Activated T-cell treated with anti-CD3 and anti-CD28 coated beads for 24 hours (primary cell): ENCODE measurements at places on chromosomes 2 and 18.

- no peak for DNase-seq
Observed at GRCh38 chr2:64910972-64911433, 78.2 kb upstream of the SLC1A4 start.

DNA sequence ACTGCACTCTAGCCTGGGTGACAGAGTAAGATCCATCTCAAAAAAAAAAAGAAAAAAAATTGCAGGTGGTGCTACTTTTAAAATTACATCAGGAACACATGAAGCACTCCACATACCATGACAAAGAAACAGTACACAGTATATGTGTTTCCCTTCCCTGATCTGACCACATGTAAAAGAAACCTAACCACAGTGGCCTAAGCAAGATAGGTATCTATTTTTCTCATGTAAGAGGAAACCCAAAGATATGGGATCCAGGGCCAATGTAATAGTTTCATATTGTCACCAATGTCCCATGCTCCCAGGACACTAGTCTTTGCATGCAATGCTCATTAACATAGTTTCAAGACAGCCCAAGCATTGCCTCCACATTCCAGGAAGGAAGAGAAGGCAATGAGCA, 99.9 kb downstream of the DYM start:
- no peak for DNase-seq

DNA sequence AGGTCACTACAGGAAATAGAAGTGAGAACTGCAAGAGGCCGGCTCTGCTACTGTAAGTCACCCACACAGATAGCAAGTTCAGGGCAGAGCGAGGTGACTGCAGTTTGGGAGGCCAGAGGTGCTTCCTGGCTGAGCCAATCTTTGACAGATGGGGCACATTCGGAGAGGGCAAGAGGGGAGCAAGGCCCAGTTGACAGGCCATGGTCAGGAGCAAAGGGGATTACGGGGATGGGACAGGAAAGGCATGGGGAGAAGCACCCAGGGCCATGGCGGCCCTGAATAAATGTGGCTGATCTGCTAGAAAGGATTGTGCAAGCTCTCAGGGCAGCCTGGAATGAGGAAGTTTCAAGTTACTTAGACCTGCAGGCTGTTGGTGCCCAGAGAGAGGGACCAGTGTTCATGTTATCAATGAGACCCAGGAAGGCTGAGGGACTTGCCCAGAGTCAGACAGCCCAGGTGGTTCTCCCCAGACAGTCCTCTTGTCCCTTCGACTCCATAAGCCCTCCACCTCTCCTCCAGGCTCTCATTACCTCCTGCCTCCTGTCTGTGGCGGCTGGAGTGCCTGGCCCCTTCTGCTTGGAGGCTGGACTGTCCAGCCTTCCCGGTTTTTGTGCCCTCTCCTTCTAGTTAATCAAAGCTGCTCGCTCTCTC, 123.3 kb downstream of the CTIF start:
- DNase-seq: no peak

- no peak for DNase-seq
Observed at GRCh38 chr2:51071191-51071590, 39.3 kb upstream of the NRXN1 start.

- DNase-seq: no peak
Observed at GRCh38 chr2:70009762-70010575, 48.5 kb upstream of the ASPRV1 start.
